ENCODE measurements at places on chromosomes 13 and 19.

GRCh38 chr13:59890054-59890453 is 273.7 kb downstream of the DIAPH3 start:
- peak; percentile 39 for DNase-seq

DNA sequence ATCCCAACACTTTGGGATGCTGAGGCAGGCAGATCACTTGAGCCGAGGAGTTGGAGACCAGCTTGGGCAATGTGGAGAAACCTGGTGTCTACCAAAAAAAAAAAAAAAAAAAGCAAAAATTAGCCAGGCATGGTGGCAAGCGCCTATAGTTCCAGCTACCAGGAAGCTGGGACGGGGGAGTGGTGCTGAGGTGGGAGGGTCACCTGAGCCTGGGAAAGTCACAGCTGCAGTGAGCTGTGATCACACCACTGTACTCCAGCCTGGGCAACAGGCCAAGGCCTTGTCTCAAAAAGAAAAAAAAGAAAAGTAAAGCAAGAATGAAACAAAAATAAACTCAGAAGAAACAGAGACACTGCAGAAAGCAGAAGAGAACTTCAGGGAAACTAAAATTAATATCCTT is 31.6 kb downstream of the MTRF1 start:
- no peak for DNase-seq

GRCh38 chr19:29965492-29965891 is 23.5 kb downstream of the URI1 start:
- peak; percentile 52 for DNase-seq

- no peak for DNase-seq
Observed at GRCh38 chr19:41575998-41576397, at the start of gene CEACAM21. CEACAM21 (plus strand) TSS chr19:41576166; CDS start chr19:41576275, 109 bp downstream.

GRCh38 chr19:5690955-5691821 is 1.1 kb downstream of the RPL36 start:
- DNase-seq, result peak; percentile 53

DNA sequence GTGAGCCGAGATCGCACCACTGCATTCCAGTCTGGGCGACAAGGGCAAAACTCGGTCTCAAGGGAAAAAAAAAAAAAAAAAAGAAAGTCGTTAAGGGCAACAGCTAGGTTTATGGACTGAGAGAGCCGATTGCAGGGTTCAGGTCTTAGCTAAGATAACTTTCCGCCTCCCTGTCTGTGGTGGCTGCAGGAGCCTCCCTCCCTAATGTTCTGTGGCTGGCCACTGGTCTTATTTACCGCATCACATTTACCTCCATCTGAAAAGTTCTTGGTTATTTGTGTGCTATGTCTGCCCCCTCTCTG is 722 bp upstream of the CRTC1 start:
- no peak for DNase-seq

GRCh38 chr19:1253514-1254080 is 5.2 kb downstream of the MIDN start:
- no peak for DNase-seq

DNA sequence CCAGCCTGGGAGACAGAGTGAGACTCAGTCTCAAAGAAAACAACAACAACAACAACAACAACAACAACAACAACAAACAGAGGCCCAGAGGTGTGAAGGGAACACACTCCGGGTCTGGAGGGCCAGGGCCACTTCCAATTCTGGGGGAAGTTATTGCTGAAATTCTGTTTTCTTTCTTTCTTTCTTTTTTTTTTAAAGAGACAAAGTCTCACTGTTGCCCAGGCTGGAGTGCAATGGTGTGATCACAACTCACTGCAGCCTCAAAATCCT is 3.5 kb upstream of the CAPS start:
- no peak for DNase-seq

- DNase-seq, result peak; percentile 78
Observed at GRCh38 chr13:75870397-75870903, 234.3 kb downstream of the LMO7 start.

DNA sequence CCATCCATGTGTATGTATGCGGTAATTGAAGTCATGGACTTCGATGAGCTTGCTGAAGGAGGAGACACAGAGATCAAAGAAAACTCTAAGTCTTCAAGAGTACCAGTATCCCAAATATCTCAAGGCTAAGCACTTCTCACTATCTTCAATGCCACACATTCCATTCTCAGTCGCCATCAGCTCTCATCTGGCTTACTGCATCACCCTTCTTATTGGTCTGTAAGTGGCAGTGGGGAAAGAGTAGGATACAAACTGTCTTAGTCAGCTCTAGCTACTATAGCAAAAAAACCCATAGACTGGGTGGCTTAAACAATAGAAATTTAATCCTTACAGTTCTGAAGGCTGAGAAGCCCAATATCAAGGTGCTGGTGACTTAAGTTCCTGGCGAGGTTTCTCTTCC is 218.7 kb downstream of the POSTN start:
- no peak for DNase-seq

DNA sequence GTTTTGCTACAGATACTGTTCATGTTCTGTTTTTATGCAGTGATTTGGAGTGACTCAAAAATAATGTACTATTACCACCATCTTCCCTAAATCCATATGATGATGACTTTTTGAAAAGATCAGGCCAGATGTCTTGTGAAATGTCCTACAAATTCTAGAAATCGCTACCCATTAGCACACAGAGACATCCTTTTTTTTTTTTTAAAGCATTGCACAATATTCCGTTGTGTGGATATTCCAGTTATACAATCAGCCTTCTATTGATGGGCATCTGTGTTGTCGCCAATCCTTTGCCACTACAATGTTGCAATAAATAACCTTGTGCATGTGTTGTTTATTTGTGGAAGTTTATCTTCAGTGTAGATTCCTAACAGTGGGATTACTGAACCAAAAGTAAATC is 24.5 kb downstream of the ZDHHC20 start:
- DNase-seq, result no peak

- DNase-seq, result no peak
Observed at GRCh38 chr13:98405107-98405571, 171.8 kb downstream of the STK24 start.

DNA sequence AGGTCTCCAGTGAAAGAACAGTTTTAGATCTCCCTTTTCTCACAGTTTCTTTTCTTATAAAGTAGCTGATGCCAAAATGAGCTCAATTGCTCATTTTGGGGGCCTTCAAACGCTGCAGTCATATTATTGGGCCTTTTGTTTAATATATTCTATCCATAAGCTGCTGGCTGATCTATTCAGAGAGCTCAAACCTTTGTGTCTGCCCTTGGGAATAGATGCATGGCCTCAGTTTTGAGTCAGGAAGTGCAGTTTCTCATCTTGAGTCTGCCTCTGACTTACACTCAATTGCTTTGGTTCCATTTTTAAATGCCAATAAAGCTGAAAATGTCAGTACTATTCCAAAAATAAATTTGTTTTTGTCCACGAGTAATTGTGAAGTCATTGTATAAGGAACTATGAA is 468.9 kb downstream of the KLF12 start:
- no peak for DNase-seq

DNA sequence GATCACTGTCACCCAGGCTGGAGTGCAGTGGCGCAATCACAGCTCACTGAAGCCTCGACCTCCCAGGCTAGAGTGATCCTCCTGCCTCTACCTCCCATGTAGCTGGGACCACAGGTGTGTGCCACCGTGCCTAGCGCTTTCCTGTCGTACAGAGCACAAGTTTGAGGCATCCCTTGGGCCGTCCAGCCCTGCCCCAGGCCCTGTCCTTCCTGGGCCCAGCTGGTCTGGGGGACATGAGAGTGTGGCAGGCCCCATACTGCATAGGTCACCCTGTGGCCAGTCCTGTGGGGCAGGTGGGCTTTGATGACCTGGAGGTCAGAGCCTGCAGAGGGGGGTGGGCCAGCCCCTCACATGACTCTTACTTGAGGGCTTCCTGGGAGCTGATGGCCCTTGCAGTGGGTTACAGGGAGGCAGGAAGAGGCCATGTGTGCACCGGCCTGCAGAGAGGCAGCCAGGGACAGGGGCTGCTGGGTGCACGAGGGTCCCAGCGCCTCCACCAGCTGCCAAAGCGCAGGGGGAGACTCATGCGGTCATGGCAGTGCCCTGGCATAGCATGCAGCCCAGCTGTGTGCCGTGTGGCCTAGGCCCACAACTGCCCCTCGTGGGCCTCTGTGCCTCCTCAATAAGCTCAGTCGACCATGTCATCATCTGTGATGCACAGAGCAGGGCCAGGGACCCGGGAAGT is 61.4 kb downstream of the KDM4B start:
- DNase-seq, result no peak

GRCh38 chr13:33250609-33251008 is 34.9 kb downstream of the STARD13 start:
- DNase-seq, result no peak

DNA sequence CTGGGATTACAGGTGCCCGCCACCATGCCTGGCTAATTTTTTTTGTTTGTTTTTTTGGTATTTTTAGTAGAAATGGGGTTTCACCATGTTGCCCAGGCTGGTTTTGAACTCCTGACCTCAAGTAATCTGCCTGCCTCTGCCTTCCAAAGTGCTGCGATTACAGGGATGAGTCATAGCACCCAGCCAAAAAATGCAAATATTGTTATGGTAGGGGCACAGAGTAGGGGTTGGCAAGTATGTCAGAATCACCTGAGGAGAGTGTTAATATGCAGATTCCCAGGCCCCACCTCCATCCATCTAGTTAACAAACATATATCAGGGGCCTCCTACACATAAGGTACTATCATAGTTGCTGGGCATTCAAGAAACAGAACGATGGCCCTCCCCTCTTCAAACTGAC is 44.7 kb downstream of the VAV1 start:
- no peak for DNase-seq

- peak; percentile 30 for DNase-seq
Observed at GRCh38 chr13:43232144-43232872, 208.9 kb downstream of the DNAJC15 start.

DNA sequence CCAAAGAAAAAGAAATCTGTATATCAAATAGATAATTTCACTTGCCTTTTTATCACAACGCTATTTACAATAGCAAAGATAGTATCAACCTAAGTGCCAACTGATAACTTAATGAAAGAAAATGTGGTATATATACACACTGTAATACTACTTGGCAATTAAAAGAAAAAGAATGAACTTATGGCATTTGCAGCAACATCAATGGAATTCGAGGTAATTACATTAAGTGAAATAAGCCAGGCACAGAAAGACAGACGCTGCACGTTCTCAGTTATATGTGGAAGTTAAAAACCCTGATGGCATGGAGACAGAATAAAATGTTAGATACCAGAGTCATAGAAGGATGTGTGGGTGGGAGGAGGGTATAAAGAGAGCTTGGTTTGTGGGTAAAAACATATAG is 1260.5 kb upstream of the PCDH9 start:
- DNase-seq, result no peak

GRCh38 chr13:111394211-111394922 is 73.9 kb downstream of the TEX29 start:
- no peak for DNase-seq

- no peak for DNase-seq
Observed at GRCh38 chr19:56643460-56643955, 549 bp downstream of the SMIM17 start.

DNA sequence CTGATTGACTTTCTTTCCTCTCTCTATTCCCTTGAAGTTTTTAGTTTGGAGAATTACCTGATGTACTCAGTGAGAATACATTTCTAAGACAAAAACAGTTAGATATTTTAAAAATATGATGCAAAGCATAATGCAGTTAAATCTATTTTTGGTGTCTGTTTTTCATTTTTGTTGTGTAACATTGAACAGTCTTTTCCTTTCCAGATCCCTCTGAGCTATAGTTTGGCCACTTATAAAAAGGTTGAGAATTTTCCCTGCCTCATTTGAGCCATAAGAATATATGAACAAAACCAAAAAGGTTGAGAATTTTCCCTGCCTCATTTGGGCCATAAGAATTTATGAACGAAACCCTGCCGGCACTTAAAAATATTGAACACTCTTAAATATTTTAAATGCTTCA is 57.0 kb upstream of the IPO5 start:
- peak; percentile 51 for DNase-seq

DNA sequence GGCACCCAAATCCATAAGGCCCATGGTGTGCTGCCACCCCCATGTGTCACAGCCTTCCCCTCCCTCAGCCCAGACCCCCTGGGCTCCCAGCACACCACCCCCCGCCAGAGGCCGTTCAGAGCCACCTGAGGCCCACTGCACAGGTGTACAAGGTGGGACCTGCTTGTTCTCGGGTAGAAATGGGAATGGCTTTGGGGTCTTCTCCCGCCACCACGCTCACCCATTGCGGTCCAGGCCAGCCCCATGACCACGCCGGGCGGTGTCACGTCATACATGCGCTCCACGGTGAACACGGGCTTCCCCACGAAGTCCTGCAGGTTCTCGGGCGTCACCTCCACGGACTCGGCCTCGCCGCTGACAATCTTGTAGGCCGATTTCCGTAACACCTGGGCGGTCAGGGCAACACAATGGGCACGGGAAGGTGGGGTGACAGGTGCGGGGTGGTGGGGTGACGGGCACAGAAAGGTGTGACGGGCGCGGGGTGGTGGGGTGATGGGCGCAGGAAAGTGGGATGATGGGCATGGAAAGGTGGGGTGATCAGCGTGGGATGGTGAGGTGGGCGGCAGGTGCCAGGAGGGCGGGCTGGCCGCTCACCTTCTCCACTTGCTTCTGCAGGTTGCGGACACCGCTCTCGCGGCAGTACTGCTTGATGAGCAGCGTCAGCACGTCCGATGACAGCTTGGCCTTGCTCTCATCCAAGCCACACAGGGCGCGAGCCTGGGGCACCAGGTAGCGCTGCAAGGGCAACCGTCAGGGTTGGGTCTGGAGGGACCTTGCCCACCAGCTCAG is 4.3 kb downstream of the RPL36 start:
- DNase-seq, result no peak

DNA sequence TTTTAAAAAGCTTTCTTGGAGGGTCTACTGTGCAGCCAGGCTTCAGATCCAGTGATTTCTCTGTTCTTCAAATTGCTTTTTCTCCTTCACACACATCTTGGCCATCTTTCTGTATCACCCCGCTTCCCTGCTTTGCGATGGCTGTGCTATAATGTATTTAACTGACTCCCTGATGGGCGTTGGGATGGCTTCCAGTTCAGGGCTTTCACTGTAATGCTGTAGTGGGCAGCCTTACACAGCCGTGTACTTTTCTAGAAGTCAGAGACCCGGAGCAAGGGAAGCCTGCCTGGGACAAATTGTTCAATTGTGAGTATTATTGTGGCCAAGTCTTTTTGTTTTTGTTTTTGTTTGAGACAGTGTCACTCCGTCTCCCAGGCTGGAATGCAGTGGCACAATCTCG is 19.4 kb upstream of the PAK4 start:
- DNase-seq, result no peak

- DNase-seq, result peak; percentile 83
Observed at GRCh38 chr19:43464134-43464775, 1.2 kb downstream of the LYPD3 start.

GRCh38 chr13:52707375-52707774 is 32.2 kb downstream of the CNMD start:
- no peak for DNase-seq

DNA sequence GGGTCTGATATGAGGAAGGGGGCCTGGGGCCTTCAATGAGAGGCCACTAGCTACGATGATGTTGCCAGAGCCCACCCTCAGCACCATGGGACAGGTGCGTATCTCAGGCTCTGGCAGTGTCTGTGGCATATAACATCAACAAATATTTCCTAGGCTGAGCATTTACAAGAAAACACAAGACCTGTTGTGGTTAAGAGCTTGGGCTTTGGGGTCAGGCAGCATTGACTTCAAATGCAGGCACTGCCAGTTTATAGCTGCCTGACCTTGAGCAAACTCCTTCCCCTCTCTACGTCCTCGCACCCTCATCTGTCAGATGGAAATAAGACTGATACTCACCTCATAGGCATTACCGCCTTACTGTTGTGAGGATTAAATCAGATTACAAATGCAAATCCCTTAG is 156.0 kb downstream of the KATNAL1 start:
- no peak for DNase-seq

Data from adipocyte (in vitro differentiated cells).